A549 treated with Mapracorat at 1 μM for 4 hours (cell line): ENCODE measurements at places on chromosomes 5 and 9. TPM values are rescaled to one million over a fixed set of nuclear protein-coding genes. Genes with fewer than 3 reads are reported as not detected.

Gene RNF180
- total RNA-seq: 0.12 to 0.36 TPM (median 0.26 TPM) in 5 replicates

Gene PCDHGB3
- 0.10 to 0.31 TPM (median 0.21 TPM) in 5 replicates for total RNA-seq

Gene NME5
- total RNA-seq: not detected in 5 replicates

Gene SHB
- total RNA-seq: 30.7 to 45.4 TPM (median 42.8 TPM) in 5 replicates

Gene CHSY3
- total RNA-seq: 0.04 to 0.18 TPM (median 0.15 TPM) in 5 replicates
